Stimulated activated CD4-positive, alpha-beta T cell treated with anti-CD3 and anti-CD28 coated beads, Interleukin-4, amount 100 ng/mL, for 1 hour (primary cell): ENCODE measurements at places on chromosomes 1 and 21.

DNA sequence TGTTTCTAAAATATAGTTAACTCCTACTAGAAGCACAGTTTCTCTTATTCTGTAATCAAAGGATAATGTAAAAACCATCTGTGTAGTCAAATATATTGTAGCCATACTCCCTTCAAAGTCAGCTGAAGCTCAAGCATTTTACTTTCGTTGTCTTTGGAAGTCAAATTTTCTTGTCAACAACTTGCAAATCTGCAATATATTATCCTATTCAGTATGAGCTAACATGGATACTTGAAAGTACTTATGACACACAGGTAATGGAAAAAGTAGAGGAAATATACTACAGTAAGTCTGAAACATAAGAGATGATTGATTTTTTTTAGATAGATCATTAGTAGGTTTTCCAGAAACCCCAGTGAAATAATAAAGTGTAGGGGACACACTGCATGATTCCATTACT, 121.5 kb downstream of the COL24A1 start:
- DNase-seq = no peak

DNA sequence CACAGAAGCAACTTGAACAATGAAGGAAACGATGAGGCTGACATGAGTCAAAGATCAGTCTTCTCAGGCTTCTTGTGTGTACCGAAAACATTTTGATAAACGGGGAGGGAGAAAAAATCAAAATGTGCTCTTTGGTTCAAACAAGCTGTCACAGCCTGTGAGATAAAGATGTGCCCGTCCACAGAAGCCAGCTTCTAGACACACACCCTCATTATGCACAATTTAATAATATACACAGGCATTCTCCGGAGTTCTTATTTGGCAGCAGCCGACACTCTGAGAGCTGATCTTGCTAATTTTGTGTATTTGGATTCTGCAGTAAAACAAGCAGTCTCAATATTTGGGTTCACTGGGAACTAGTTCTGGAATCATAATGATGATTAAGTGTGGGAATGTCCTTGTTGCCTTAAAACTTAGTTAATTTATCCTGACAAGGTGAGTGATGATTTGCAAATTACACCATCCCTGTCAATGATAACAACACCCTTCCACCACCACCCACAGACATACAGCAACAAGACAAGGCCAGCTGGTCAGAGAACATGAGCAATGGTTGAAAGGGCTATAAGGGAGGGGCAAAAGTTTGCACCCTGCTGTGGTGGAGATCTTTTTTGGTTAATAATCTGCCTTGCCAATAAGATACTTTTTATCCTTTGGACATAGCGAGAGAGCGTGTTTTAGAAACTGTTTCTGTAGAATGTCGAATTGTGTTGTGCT, 269.9 kb upstream of the KIAA0040 start:
- no peak for DNase-seq

DNA sequence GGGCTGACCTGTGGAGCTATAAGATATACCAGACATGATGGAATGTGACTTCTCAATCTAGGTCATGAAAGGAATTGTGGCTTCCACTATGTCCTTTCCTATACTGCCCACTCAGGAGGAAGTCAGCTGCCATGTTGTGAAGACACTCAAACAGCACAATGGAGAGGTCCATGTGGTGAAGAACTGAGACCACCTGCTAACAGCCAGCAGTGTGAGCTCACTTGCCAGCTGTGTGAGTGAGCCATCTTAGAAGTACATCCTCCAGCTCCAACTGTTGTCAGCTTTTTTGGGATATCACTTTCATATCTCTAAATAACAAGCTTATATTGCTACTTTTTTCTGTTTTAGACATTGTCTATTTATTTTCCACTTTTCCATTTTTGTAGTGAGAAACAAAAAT, 29.7 kb downstream of the OLFML3 start:
- no peak for DNase-seq

DNA sequence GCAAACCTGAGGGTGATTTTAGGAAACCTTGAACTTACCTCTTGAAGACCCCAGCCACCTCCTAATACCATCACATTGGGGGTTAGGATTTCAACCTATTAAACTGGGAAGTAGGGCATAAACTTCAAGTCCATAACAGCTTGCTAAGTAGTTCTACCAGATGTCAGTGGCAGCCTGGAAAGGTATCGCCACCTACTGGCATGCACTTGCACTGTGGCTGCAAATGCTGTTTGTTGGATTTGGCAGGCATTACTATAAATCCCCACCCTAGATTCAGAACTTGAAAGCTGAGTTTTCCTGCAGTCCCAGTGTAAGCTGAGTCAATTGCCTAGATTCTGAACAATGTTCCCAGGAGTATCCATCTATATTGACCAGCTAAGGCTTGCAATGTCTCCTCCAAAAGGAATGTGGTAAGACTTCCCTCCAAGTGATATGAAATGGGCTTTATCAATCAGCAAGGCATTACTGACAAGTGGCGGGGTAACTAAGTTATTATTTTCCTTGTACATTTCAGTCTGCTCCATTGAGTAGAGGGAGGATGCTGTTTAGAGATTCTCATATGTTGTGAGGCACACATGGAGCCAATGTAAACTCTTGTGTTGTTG, 474.5 kb downstream of the PTPRC start:
- peak; percentile 68 for DNase-seq

DNA sequence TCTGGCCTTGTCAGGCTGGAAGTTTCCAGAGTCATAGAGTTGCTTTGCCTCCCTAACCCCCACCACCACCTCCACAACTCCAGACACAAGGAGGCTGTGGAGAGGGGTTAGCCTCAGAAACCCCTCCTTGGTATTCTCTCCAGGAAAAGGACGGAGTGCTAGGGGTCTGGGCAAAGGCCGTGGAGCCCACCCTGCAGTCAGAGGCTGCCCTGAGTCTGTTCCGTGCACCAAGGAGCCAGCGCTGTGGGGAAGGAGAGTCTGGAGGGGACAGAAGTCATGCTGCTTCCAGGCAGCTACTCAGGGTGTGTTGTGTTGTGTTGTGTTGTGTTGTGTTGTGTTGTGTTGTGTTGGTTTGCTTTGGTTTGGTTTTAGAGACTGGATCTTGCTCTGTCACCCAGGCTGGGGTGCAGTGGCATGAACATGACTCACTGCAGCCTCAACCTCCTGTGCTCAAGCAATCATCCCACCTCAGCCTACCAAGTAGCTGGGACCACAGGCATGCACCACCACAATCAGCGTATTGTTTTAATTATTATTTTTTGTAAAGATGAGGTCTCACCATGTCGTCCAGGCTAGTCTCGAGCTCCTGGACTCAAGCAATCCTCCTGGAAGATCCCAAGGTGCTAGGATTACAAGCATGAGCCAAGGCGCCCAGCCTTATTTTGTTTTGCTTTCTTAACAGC, 122.2 kb upstream of the TMEM51 start:
- DNase-seq = no peak

- DNase-seq = no peak
These were observed 26.3 kb upstream of the RGS18 start for GRCh38 chr1:192131914-192132313.

- no peak for DNase-seq
These were observed 10.2 kb downstream of the GRHL3 start for GRCh38 chr1:24329331-24329730.

DNA sequence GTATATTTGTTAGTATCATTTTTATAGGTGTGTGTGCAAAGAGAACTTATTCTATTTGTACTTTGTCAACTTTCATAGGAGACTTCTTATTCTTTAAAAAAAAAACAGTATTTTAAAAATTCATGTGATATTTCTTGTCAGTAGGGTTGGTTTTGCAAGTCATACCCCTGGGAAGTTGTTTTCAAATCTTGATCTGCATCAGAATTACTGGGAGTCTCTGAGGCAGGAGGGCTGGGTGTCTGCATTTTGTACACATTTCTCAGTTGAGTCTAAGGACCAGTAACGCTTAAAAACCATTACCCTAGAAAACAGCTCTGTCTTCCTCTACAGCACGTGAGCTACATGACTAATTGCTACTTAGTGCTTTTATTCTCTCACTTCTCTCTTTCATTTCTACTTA, 76.0 kb upstream of the CTTNBP2NL start:
- DNase-seq = no peak

DNA sequence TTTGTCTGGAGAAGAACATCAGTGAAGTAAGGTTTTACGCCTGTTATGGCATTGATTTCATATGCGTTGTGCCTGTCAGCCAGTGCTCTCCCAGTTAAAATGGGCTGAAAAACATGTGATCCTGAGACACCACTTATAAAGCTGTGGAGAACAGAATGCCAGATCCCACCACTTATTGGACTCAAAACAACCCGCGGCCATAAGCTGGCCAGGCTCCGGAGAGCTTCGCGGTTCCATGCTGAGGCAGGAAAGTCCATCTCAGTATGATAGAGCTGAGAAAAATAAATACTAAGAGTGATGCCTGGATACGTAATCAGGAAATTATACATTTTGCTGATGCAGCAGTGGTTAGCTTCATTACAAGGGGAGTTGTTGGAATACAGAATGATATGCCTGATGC, 5.1 kb downstream of the APOBEC4 start:
- DNase-seq = no peak

DNA sequence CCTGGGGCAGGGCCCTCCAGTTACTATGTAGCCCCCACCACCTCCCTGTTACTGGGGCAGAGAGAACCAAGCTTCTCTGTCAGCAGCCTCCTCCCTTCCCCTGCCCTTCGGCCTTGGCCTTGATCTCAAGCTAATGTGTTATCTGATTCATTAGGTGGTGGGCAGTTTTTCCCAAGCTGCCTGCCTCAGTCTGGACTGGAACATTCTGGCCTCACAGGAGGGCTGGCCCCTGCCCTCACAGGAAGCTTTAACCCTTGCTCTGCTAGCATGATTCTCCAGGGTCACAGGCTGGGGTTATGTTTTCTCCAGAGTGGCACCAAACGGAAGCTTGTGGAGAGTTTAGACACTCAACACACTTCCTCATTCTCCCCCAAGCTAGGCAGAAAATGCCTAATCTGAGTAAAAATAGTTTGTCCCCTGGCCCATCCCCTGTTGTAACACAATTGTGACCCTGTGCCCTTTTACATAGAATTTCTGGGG, 37.2 kb upstream of the SLC6A9 start:
- no peak for DNase-seq

DNA sequence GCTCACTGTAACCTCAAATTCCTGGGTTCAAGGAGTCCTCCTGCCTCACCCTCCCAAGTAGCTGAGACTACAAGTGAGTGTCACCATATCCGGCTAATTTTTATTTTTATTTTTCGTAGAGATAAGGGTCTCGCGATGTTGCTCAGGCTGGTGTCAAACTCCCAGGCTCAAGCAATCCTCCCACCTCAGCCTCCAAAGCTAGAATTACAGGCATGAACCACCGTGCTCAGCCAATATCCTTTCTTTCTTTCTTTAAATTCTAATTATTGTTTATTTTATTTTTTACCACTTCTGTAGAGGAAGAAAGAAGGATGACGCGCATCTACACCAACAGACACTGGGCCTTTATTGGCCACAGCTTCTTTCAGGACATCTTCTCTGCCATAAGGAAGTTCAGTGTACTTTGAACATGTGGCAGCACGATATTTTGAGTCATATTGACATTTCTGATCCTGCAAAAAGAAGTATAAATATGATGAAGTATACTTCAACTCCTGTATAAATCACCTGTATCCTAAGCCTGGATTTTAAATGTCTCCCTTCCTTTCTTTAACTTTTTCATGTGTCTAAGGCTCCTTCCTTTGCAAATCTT, 15.8 kb downstream of the CTSS start:
- no peak for DNase-seq

DNA sequence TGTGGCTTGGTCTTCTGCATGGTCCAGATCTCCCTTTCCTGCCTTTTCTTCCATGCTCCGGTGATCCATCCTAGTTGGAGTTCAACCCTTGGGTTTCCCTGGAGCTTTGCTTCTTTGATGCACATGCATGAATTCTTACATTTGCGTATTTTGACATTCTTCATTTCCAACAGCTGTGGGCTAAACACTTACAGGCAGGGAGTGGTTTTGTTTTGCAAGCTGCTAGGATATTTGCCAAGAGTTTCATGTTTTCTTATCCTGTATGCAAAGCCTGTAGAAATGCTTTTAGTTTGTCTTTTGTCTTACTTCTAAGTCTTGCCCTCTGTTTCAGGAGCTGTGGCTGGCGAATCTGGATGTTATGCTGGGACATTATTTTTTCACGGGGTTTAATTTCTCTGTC, 90.3 kb upstream of the PAXBP1 start:
- DNase-seq = no peak

GRCh38 chr1:166981589-166981988, 6.2 kb upstream of the ILDR2 start:
- no peak for DNase-seq

DNA sequence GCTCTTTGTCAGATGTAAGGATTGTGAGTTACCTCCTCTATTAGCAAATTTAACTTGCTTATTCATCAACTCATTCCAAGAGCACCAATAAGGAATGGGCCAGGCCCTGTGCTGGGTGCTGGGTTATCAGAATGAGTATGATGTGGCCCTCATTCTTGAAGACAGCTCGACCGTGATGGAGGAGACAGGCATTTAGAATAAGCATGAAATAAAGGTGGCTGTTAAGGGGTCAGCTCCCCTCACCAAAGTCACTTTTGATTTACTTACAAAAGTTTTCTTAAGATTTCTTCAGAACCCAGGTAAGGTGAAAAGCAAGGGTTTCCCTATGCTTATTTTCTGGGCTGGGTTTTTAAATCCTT, 15.3 kb upstream of the PADI1 start:
- no peak for DNase-seq

DNA sequence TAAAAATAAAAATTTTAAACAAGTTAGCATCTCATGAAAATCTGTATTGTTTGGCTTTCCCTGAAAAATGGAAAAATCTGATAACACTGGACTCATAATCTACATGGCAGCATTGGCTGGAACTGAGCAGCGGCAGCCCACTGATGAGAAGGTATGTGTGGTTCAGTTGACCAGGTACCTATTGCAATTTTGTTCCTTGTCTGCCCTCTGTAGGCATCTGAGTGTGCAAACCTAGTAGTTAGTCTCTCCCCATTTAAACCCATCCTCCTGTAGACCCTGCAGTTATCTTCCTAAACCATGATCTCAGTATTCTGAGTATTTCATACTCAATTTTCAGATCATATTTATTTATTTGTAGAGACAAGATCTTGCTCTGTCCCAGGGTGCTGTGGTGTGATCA, 59.4 kb upstream of the SERBP1 start:
- DNase-seq = peak; percentile 2

GRCh38 chr1:41072051-41072450, 50.5 kb upstream of the SLFNL1 start:
- no peak for DNase-seq

- DNase-seq = no peak
These were observed 13.3 kb downstream of the ETV3 start for GRCh38 chr1:157124855-157125254.

- DNase-seq = no peak
These were observed 1.7 kb upstream of the COL18A1 start for GRCh38 chr21:45403133-45403824.

- no peak for DNase-seq
These were observed 34.4 kb upstream of the COP1 start for GRCh38 chr1:176241385-176242015.

- DNase-seq = no peak
These were observed 249.2 kb upstream of the TPTE start for GRCh38 chr21:10272216-10272615.
